ENCODE measurements at places on chromosomes 7 and 10.

DNA sequence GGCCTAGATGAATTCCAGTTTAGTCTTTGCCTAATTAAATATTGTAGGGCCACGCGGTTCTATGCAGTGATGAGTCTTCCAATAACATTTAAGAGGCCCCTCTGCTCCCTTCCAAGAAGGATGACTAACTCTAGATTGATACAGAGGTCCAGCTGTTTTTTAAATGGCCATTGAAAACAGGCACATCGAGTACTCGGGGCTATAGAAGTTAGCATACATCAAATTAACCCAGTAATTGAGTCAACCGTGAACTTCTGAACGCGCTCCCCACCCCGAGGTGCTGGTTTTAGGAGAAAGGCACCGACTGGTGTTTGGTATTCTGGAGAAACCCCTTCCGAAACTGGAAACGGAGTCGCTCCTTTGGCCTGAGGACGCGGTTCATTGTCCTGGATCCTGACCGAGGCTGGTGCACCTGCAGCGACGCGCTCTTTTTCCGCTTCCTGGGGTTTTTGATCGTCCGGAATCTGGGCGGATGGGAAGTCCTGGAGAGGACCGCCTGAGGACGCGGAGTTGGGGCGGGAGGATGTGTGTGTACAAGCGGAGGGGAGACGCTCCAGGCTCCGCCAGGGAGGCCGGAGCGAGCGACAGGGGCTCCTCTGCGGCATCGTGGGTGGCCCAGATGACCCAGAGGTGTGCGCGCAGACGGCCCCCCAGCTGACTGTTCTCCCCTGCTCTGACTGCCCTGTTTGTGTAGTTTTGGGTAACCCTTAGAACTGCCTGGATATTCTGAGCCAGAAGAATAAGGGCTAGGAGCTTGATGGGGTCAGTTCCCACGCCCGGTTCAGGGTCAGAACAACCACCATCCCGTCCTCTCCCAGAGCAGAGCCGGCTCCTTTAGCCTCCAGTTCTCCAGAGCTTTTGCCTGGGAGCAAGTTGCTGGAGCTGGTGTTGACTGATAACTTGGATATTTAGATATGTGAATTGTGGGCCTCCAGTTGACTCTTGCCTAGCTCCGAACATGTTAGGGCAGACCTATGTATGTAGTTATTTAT, 711 bp downstream of the FAM221A start:
- DNase-seq, result peak; percentile 32

GRCh38 chr10:24652381-24652957, 71.2 kb downstream of the ARHGAP21 start:
- DNase-seq, result no peak

- DNase-seq, result no peak
Measured at GRCh38 chr7:100074841-100075240, 6.7 kb downstream of the ZNF3 start.

- DNase-seq, result no peak
Measured at GRCh38 chr7:132636581-132636980, 60.3 kb upstream of the PLXNA4 start.

DNA sequence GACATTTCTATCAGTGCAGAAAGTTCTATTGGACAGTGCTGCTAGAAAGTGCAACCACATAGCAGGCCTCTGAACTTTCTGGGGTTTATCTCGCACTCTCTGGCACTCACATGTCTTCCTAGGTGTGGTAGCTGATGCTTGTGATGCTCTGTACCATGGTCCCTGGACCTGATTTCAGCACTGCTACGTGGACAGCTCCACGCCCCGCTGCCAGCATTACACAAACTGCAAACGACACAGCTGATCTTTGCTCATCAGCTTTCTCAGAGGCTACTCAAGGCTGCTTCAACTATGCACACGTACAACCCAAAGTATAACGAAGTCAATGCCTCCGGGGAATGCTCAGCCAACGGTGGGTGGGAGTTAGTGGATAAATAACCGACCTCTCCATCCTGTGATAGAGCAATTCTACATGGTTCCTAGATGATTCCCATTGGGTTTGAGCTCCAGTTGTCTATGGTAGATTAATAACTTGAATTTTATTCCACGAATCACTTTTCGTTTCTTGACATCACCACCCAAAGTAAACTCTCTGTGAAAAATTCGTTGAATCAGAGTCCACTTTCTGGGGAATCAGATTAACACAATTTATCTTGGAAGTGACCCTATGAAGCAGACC, 302.5 kb downstream of the ACTR3B start:
- DNase-seq, result no peak

- no peak for DNase-seq
Measured at GRCh38 chr10:3040069-3040468, 27.3 kb upstream of the PFKP start.

- DNase-seq, result no peak
Measured at GRCh38 chr7:27163288-27164044, 1.9 kb downstream of the HOXA9 start.

Data from hippocampal formation (tissue), 2 donors.